ENCODE measurements at places on chromosomes 3 and 15.
A peak's percentile ranks its signal among the peaks of the same experiment; 100 is the strongest.

GRCh38 chr15:63891079-63891767, 57.5 kb upstream of the HERC1 start:
- DNase-seq, result peak; percentile 79

GRCh38 chr3:70771426-70772147, 459.1 kb upstream of the MDFIC2 start:
- DNase-seq, result no peak

GRCh38 chr3:129606636-129607390, at the start of gene PLXND1:
Gene PLXND1 (minus strand): TSS chr3:129606676. CDS start chr3:129606639, 37 bp downstream.
- peak; percentile 78 for DNase-seq

- no peak for DNase-seq
These were observed 142.3 kb upstream of the STT3B start for GRCh38 chr3:31390466-31390865.

DNA sequence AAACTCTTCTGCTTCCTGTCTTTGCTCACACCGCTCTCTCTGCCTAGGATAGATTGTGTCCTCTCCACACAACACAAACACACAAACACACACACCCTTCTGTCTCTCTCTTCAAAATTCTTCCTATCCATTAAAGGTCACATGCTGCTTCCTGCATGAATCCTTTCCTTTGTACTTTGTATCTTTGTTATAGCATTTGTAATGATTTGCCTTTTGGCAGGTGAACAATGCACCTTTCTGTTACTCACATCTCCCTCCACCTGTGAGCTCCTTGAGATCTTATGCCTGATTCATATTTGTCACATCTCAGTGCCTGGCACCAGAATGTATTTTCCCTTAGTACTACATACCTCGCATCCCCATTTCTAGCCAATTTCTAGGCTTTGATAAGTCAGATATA, 251.4 kb upstream of the UMPS start:
- no peak for DNase-seq

- DNase-seq, result no peak
These were observed at the start of gene EPB42 for GRCh38 chr15:43220991-43221403. Gene EPB42 (minus strand): TSS chr15:43221018. CDS start chr15:43220825, 193 bp downstream.
